ENCODE measurements at places on chromosomes 5 and 9.
A peak's percentile ranks its signal among the peaks of the same experiment; 100 is the strongest.

GRCh38 chr5:67292201-67292940, 95.8 kb upstream of the CD180 start:
- DNase-seq = no peak

DNA sequence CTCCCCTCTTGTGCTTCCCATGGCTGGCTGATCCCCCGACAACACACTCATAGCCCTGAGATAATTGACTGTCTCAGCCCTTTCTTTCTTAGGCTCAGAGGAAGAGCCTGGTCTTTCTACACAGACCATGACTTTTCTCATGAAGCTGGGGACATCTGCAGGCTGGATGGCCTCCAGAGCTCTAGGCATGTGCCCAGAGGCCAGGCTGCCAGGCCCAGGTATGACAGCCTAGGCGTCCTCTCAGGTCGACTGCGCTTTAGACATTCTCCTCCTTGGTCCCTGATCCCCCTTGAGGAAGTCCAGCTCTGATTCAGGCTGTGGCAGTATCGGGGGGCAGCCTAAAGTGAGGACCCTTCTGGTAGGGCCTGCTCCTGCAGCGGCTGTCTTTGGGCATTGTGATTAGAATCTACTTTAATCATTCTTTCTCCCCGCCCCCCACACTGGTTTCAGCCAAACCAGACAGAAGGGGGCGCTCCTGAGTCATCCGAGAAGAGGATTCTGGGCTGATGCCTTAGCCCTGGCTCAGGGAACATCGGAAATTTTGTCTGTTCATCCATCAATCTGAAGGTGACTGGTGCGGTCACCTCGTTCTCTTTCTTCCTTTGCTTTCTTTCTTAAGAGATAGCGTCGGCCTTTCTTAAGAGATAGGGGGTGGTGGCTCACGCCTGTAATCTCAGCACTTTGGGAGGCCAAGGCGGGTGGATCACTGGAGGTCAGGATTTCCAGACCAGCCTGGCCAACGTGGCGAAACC, 66.5 kb upstream of the HSPA9 start:
- DNase-seq = peak; percentile 45

DNA sequence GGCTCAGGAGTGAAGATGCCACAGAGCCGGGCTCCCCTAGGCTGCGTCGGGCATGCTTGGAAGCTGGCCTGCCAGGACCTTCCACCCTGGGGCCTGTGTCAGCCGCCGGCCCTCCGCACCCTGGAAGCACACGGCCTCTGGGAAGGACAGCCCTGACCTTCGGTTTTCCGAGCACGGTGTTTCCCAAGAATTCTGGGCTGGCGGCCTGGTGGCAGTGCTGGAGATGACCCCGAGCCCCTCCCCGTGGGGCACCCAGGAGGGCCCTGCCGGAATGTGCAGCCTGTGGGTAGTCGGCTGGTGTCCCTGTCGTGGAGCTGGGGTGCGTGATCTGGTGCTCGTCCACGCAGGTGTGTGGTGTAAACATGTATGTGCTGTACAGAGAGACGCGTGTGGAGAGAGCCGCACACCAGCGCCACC, 113.1 kb downstream of the RXRA start:
- no peak for DNase-seq

DNA sequence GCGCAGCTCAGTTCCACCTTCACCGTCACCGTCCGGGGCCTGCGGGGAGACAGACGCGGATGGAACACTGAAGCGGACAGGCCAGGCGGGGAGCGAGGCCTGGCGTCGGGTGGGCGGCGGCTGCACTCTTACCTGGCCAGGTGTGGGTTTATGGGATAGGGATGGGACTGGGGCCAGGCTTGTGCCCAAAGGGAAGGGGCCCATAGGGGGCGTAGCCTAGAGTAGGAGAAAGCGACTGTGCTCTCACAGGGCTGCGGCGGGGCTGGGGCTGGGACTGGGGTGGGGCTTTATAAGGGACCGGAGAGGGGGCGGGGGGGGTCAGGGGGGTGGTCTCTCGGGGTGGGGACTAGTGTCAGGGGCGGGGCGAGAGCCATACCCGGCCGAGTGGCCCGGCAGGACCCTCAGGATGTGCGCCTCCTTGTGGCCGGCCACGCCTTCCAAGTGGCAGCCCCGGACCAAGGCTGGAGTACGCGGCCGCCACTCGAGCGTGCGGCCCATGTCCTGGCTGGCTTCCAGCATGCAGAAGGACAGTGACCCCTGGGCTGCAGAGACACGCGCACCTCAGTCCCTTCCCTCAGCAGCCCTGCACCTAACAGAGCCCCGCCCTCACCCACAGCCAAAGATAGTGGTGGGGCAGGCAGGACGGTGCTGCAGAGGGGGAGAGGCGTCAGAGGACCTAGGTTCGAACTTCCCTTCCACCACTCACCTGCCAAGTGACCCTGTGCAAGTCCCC, 22.8 kb downstream of the FPGS start:
- DNase-seq = no peak

- DNase-seq = no peak
These were observed 56.8 kb upstream of the TRAF1 start for GRCh38 chr9:120983259-120983837.

DNA sequence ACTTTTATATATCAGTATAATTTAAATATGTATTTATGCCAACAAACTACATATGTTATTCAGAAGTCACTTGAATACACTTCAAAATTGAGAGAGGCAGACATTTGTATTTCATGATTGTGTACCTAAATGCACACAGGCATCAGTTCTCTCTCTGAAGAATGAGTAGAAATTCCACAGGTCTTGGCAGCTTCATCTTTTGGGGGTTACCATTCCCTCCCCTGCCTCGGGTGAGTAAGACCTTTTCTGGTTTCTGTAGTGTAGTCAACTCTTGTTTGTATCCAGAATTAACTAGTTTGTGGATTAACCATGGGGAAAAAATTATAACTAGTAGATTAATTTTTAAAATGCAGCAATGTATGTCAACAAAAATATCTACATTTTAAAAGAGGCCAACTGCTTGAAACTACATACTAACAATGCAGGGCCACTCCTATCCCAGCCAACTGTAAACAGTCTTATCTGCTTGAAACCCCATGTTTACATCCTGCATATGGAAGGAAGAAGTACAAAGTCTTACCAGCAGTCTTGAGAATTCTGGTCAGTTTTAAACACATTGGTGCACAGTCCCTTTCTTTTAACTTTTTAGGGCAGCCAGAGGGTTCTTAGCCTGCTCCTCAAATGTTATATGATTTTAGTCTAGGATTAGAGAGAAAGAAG, 339.6 kb upstream of the KIF2A start:
- no peak for DNase-seq

DNA sequence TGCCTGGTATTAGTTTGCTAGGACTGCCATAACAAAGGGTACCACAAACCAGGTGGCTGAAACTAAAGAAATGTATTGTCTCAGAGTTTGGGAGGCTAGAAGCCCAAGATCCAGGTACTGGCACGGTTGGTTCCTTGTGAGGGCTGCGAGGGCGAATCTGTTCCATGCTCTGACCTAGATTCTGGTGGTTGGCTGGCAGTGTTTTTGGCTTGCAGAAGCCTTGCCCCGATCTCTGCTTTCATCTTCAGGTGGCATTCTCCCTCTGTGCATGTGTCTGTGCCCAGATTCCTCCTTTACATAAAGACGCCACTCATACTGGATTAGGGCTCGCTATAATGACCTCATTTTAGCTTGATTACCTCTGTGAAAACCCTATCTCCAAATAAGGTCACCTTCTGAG, 36.7 kb downstream of the RAI14 start:
- DNase-seq = no peak

DNA sequence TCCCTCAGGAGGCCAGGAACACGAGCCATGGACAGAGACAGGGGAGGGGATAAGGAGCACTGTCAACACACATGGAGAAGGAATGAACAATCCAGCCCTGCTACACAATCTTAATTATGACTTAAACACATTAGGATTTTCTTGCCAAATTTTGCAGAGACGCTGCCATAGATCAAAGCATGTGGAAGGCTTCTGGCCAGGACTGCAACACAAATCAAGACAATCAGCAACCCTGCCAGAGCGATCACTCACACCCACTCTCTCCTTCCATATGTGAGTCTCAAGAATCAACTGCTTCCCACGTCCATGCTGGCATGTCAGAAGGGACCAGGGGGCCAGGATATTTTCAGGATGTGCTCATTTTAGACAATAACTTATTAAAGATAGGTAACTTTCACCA, 85.6 kb downstream of the ROR2 start:
- no peak for DNase-seq

GRCh38 chr9:130847306-130848217, 12.5 kb downstream of the ABL1 start:
- DNase-seq = no peak

DNA sequence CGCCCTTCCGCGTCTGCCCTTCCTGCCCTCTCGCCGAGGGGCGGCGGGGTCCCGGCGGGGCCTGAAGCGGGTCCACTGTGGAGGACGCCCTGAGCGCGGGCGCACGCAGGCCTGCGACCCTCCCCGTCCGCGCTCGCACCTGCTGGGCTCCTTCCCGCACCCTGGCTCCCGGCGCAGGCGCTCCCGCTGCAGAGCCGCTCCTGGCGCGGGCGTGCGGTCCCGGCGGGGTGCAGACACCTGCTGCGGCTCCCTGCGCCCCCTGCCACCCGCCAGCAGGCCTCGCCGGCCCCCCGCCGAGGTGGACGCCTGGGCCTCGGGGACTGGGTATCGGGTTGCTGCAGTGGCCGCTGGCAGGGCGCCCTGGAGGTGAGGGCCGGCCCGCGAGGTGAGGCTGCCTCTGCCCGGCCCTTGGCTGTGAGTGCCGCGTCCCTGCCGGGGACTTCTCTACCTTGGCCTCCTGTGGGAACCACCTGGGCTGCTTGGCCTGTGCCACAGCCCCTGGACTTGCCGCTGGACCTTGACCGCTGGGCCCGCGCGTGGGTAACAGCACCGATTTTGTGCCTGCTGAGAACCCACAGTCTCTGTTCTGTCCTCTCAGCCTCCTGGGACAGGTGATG, 627 bp downstream of the ARRDC1 start:
- DNase-seq = no peak

GRCh38 chr5:60699288-60699608, 718 bp downstream of the DEPDC1B start:
- peak; percentile 2 for DNase-seq

- no peak for DNase-seq
These were observed 151.9 kb downstream of the MACROH2A1 start for GRCh38 chr5:135246923-135247795.

- no peak for DNase-seq
These were observed 46.8 kb upstream of the SLC1A1 start for GRCh38 chr9:4443439-4443838.

DNA sequence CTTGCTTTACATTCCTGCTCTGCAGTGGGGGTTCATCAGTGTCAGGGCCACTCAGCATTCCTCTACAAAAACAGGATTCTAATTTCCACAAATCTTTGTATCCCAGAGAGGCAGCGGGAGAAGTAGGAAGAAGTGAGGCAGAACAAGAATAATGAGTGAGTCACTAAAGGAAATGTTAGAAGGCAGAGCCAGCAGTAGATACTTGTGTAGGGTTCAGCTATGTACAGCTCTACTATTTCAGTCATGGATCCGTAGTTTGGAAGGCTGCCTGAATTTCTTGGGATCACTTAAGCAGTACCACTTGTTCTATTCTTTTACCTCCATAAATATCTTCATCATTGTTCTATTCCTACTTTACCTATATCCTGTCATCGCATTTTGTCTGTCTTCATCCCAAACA, 246.3 kb upstream of the TLE4 start:
- DNase-seq = no peak

GRCh38 chr9:5671711-5672353, 42.9 kb downstream of the RIC1 start:
- no peak for DNase-seq

- peak; percentile 33 for DNase-seq
These were observed 64.5 kb downstream of the C9orf152 start for GRCh38 chr9:110143485-110143884.

- no peak for DNase-seq
These were observed 38.9 kb upstream of the STXBP1 start for GRCh38 chr9:127572961-127573721.

DNA sequence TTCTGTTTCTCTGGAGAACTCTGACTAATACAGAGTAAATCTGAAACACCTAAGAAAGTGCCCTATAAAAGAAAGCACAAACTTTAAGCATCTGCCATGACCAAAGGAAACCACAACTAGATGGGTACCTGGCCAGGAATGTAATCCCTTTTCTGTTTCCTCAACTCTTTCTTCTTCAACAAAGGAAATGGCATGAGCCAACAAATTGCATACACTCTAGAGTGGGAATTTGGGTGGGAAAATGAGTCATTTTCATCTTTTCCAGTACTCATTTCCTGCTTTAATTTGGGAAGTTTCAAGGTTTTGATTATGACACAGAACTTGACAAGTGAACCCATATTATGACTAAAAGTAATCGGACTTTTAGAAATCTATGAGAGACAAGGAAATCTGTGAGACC, 349.2 kb upstream of the RORB start:
- DNase-seq = no peak
